ENCODE measurements at places on chromosomes 13 and 19.
A peak's percentile ranks its signal among the peaks of the same experiment; 100 is the strongest.

DNA sequence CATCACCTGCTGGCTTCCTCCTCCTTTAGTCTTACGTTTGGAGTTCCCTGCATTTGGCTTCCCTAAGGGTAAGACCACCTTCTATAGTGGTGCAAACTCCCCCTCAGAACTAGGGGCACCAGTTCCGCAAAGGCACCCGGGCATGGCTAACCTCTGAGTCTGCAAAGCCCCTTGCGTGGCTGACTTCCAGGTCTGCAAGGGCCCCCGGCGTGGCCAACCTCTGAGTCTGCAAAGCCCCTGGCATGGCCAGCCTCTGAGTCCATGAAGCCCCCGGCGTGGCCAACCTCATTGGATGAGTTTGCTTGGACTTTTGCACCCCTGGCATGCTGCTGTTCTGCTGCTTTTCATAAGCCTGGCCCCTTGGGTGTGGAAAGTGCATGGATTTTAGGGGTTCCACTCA, 5.1 kb downstream of the MCF2L start:
- no peak for DNase-seq

DNA sequence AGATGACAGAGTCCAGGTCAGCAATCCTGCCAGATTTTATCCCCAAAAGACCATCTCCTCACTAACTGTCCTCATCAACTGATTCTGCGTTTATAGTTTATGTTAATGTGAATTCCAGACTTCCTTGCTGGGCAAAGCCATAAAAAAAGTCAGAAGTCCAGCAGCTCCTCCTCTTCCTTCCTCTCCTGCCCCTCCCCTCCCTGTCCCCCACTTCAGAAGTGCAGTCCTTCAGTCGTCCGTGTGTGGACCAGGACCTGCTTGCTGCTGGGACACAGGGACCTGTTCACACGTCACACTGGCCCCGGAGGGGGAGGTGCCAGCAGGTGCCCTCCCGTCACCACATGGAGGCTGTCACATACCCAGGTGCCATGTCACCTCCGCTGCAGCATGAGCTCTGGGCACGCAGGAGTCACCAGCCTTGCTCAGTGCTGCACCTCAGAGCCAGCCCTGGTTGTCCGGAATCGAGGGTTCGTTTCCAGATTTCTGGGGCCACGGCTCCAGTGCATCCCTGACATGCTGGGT, 4.0 kb upstream of the MCF2L start:
- no peak for DNase-seq

- no peak for DNase-seq
Measured at GRCh38 chr13:20160306-20161274, at the start of gene GJA3. Gene GJA3, minus strand, starts transcription at chr13:20161052. Its CDS starts 17,764 bp downstream, at chr13:20143288.

- peak; percentile 43 for DNase-seq
Measured at GRCh38 chr13:32734511-32734910, 148.3 kb downstream of the PDS5B start.

- no peak for DNase-seq
Measured at GRCh38 chr13:48138270-48138669, 43.4 kb upstream of the MED4 start.

- no peak for DNase-seq
Measured at GRCh38 chr13:99039718-99040280, 61.9 kb upstream of the DOCK9 start.

GRCh38 chr19:13118424-13119193, 545 bp downstream of the NACC1 start:
- DNase-seq, result peak; percentile 59

- DNase-seq, result no peak
Measured at GRCh38 chr13:46663206-46664037, 110.5 kb downstream of the LRCH1 start.

DNA sequence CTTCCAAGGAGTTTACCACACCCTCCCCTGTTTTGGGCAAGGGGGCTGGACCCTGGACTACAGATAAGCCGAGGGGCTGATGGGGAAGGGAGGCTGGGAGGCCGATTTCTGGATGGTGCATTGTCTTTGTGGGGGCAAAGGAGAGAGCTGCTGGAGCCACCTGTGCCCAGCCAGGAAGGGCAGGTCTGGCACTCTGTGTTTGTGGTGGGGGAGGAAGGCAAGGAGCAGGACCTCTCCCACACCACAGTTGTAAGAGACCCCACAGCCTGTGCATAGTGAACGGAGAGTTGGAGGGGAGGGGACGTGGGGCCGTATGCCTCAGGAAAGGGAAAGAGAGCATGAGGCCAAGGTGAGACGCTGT, 16.0 kb upstream of the PRR19 start:
- DNase-seq, result no peak

GRCh38 chr19:10620786-10621185, 4.6 kb upstream of the SLC44A2 start:
- no peak for DNase-seq

GRCh38 chr13:33494596-33495204, 209.1 kb upstream of the STARD13 start:
- no peak for DNase-seq

GRCh38 chr13:98345107-98345935, 168.3 kb upstream of the RNF113B start:
- DNase-seq, result no peak

DNA sequence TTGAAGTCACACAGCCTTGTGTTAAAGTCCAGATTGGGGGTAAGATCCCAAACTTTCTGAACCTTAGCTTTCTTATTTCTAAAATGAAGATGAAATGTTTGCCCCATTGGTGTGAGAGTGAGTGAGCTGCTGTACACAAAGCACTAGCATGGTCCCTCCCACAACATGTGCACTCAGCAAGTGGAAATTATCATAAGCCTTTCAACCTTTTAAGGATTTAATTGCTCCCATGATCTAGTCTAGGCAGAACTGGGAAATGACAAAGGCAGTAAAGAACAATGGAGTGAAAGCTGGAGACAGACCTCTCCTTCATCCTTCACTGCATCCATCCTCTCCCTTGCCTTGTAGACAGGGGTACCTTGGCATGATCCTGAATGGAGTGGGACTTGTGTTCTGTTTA, 76.0 kb upstream of the GPR12 start:
- DNase-seq, result no peak

DNA sequence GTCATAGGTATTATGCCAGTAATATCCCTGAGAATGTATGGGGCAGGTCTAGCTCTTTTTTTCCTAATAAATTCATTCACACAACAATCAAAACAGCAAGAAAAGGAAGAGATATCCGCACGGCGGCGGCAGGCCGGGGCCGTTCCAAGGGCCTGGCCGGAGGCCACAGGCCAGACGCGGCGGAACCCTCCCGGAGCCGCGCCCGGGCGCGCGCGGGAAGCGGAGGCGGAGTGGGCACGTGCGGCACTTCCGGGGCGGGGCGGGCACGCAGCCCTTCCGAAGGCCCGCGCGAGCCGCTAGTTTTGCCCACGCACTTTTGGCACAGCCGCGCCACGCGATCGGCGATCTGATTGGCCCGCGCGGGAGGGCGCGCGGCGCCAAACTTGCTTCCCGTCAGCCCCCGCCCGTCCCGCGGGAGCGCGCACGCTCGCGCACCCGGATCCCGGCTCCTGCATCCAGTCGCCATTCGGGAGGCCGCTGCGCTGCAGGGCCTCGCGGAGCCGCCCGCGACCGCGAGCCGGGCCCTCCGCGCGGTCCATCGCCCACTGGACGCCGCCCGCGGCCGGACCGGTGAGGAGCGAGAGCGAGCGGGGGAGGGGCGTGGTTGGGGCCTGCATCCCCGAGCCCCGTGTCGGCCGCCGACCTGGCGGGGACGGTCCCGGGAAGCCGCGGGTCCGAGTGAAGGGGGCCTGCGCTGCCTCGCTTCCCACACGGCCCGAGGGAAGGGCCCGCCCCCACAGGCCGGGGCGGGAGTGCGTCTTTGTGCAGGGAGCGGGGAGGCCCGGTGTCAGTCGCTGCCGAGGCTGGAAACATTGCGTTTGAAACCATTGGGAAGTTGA, at the start of gene CHAMP1:
Gene CHAMP1 (plus strand): TSS at position 430 of the 839 bp plus-strand sequence. CDS start 9,340 bp downstream, outside the sequence.
- DNase-seq, result peak; percentile 97

- DNase-seq, result no peak
Measured at GRCh38 chr19:3145909-3146676, 10.3 kb downstream of the GNA15 start.

- no peak for DNase-seq
Measured at GRCh38 chr19:18796239-18796638, 5.1 kb upstream of the COMP start.

DNA sequence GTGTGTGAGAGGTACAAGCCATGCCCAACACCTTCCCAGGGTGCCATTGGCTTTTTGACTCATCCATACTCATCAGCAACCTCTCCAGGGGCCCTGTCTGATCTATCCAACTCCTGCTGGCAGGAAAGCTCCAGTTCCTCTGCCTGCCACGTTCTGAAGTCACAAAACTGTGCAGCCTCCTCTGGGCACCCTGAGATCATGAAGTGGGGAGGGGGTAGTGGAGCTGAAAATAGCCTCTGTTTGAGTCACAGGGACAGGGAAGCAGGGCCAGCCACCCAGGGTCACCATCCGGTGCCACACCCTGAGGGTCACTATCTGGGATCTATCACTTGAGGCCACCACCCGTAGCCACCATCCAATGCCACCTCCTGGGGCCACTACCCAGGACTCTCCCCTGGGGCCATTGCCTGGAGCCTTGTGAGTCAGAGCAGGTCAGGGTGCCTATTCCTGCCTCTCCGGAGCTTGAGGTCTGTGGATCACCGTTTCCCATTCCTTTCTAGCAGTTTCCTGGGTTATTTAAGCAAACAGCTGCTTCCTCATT, 172.1 kb downstream of the NUFIP1 start:
- DNase-seq, result no peak

GRCh38 chr13:108020027-108020426, 195.3 kb downstream of the LIG4 start:
- DNase-seq, result no peak

GRCh38 chr13:62418376-62418775, 1002.7 kb upstream of the PCDH20 start:
- DNase-seq, result no peak

GRCh38 chr13:60273971-60274527, 110.3 kb upstream of the DIAPH3 start:
- DNase-seq, result no peak

DNA sequence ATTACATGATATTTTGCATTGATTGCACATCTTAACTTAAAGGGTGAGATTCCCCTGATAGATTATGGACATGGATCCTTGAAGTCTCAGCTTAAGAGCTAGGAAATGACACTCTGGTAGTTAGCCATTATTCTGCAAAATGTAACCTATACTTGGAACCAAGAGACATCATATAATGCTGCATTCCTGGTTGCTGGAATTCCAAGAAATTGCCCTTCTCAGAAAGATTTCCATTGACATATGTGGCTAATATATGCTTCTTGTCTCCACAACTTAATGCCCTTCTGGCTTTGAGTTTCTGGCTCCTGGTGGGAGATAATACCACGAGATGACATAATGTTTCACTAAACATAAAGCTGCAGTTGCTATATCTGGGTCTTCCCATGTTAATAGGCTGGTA, 204.4 kb upstream of the TRPC4 start:
- no peak for DNase-seq

DNA sequence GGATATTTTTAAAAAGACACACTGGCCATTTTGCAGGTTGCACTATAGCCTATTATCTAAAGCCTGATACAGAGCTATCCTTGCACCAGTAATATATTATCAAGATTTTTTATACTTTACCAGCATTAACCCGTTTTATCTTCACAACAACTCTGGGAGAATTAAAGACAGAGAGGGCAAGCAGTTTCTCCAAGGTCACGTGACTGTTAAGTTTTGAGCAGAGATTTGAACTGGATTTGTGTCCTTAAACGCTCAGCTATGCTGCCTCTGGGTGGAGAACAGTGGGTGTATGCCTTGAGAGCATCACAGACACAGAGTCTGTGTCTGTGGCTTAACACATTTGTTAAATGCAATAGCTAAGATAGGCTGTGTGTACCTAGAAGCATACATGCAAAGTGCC, 147.2 kb downstream of the MYO16 start:
- no peak for DNase-seq

DNA sequence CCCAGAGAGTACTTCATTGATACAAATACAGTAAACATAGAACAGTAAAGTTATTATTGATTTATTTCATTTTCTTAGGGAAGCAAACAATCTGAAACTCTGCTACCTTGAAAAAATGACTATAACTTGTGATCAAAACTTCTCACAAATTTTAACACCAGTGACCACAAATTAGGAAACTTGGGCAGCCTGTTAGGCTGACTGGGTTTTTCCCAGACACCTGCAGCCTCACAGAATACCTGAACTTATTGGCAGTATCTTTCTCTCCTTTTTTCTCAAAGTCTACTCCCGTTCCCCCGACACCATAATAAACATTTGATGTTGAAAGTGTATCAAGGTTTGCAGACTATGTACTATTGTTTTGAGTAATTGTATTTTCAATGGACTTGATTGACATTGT, 360.5 kb downstream of the LMO7 start:
- DNase-seq, result no peak

DNA sequence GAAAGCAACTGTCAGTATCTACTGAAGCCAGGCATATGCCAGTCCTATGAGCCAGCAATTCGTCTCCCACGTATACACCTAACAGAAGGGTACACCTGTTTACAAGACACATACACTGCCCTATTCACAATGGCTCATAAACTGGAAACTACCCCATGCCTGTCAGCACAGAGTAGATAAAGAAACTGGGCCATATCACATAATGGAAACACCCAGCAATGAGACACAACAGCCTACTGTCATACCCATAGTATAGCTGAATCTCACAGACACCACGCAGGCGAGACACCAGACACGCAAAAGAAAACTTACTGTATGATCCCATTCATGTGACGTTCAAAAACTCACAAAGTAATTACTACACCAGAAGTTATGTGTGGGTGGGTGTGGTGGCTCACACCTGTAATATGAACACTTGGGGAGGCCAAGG, 15.7 kb downstream of the NOSIP start:
- DNase-seq, result no peak

DNA sequence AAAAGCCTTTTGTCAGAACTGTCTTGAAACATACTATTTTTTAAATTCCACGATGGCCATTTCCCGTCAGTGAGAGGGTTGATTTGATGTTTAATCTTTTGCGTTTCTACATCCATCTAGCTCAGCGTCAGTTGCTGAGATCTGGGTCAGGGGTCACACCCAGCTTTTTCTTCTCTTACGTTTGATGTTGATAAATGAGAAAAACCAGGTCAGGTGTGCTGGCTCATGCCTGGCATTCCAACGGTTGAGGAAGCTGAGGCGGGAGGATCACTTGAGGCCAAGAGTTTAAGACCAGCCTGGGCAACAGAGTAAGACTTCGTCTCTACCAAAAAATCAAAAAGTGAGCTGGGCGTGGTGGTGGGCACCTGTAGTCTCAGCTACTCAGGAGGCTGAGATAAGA, 168.9 kb downstream of the PTPRS start:
- DNase-seq, result no peak

- no peak for DNase-seq
Measured at GRCh38 chr19:14826006-14826405, 9.0 kb downstream of the OR7A5 start.
